Endodermal cell (in vitro differentiated cells): ENCODE measurements at places on chromosomes 5 and 9. TPM values are rescaled to one million over a fixed set of nuclear protein-coding genes. Genes with fewer than 3 reads are reported as not detected.

Gene NR5A1
- total RNA-seq, result not detected in 3 replicates

DNA sequence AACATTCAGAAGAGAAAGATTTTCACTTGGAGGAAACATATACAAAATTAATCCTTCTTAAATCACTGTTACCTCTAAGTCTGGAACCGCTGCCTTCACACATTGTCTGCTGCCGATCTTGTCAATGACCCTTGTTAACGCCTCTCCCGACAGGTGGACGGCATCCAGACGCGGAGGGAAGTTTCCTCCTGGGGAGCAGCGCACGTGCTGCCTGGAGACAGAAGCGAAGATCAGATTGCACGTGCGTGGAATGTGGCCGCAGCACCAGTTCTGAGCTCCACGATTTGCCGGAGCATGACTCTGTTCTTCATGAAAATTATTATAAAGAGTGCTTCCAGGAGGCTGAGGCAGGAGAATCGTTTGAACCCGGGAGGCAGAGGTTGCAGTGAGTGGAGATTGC, 183.6 kb upstream of the IRX4 start:
- DNase-seq, result no peak

Gene TAF1L
- not detected in 3 replicates for total RNA-seq

GRCh38 chr9:90815183-90815943, 13.7 kb downstream of the SYK start:
- DNase-seq, result no peak

DNA sequence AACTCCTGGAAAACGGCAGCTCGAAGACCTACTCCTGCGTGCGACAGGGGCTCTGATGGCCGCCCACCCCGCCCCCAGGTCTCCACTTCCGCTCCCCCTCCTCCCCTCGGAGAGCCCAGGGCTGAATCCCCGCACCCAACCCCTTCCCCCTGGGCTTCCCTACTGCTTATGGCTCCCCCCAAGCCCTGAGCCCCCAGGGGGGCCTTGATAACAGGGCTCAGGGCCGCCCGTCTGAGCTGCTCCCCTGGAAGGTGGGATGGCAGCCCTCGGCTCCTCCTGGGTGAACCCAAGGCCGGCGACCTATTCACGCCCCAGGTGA, 30.4 kb downstream of the GLT6D1 start:
- DNase-seq, result no peak

DNA sequence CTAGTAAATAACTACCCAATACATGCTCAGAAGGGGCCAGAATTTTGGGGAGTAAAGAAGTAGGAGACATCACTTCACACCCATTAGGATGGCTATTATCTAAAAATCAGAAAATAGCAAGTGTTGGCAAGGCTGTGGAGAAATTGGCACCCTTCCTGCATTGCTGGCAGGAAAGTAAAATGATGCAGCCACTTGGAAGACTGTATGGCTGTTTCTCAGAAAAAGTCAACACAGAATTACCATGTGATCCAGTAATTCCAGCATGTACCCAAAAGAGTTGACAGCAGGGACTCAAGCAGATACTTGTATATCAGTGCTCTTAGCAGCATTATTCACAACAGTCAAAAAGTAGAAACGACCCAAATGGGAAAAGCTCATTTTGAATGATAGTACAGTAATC, 107.6 kb downstream of the APBA1 start:
- DNase-seq, result no peak

DNA sequence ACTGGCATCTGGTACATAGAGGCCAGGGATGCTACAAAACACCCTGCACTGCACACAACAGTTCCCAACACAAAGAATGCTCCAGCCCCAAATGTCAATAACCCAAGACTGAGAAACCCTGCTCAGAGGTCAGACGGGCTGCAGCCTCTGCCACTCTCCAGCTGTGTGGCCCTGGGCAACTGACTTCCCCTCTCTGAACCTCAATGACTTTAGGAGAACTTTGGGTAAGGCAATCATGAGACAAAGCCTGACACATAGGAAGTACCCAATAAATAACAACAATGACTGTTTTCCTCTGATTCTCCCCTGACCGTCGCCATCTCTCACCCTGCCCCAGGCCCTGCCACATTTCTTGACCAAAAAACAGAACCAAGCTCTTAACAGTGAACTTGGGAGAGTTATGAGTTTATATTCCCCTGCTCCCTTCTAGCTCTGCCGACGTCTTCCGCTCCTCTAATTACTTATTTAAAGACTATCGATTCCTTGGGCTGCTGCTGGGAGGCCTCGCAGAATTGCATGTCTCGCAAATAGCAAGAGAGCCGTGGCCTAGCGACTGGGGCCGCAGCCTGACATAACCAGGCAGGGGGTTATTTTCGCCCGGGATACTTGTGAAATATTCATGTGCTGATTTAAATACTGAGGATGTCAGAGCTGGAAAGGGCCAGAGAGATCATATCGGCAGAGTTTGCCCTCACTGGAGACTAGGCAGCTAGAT, 24.5 kb upstream of the CRB2 start:
- DNase-seq, result no peak

- no peak for DNase-seq
Measured at GRCh38 chr9:97578846-97579245, 54.3 kb downstream of the TSTD2 start.

GRCh38 chr5:57199866-57200265, 26.0 kb downstream of the GPBP1 start:
- DNase-seq, result peak; percentile 57

- DNase-seq, result peak; percentile 82
Measured at GRCh38 chr9:103714992-103715391, 379.1 kb upstream of the SMC2 start.

DNA sequence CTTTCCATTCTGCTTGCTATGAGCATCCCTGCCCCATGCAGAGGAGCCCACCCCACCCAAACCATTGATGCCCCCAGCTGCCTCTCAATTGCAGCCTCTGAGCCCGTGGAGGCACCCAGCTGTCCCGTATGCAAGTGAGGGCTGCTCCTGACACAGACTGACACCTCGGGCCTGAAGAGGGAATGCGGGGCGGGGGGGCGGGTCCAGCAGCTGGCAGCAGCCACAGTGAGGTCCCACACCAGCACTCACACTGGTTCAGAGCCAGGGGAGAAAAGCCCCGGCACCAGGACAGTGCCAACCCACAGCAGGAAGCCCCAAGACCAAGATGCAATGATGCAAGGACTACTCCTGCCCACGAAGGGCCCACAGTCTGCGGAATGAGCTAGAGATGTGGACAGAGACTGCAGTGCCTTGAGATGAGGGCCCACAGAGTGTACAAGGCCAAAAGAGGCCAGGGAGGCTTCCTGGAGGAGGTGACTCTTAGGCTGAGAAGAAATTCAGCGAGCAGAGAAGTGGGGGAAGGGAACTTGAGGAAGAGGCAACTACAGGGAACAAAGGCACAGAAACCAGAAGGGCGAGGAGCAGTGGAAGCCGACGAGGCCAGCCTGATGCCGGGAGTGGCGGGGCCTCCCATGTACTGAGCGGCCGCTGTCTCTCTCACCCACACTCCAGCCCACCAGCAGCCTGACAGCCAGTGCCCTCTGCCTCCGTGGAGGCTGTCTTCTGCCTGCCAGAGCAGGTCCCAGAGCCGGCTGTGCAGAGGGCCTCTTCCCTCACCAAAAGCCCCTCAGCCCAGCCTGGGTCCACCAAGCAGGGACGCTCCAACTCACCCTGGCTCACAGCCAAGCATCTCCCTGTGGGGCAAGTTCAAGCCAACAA, 9.2 kb downstream of the EEIG1 start:
- peak; percentile 69 for DNase-seq

GRCh38 chr9:72977670-72978069, 24.8 kb upstream of the ALDH1A1 start:
- DNase-seq, result peak; percentile 48

DNA sequence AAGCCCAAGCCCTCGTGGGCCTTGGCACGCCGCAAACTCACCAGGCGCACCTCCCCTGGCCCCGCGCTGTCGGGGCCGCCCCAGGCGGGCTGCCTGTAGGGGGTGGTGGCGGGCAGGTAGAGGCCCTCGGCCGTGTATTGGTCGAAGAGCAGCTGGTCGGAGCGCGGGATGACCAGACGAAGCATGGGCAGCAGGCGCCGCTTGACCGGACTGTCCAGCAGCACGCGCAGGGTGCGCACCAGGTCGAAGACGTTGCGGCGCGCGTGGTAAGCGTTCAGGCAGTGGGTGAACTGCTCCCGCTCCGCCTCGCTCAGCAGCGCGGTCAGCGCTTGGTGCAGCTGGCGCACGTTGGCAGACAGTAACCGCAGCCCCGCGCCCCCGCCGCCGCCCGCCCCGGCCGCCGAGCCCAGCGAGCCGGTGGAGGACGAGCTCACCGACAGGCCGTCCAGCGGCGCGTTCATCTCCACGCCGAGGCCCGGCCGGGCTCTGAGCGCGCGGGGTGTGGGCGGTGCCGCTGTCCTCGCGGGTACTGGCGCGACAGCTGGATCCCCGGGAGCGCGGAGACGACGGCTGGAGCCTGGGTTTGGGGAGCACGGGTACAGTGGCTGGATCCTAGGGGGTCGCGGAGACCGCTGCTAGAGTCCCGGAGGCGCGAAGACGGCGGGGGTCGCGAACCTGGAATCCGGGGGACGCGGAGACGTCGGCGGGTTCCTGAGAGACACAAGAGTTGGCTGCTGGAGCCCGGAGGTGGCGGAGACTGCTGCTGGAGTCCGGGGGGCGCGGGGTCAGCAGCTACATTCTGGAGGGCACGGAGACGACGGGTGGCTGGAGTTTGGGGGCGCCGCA, 709 bp downstream of the WHRN start:
- peak; percentile 88 for DNase-seq

DNA sequence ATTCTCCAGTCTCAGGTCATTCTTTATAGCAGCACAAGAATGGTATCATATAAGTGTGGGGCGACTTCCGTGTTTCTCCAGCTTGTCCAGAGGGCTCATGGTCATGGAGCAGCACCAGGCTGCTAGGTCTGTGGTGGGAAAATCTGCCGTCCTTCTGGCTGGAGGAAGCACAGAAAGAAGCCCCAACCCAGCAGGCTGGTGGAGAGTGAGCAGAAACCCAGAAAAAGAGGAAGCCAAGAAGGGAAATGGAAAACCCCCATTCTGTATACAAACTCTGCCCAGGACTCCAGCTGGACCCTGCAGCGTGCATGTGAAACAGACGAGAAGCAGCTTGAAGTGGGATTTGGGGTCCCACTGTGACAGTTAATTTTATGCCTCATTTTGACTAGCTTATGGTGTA, 34.3 kb upstream of the OLFM1 start:
- no peak for DNase-seq

- peak; percentile 78 for DNase-seq
Measured at GRCh38 chr5:76303921-76304320, 99.2 kb upstream of the IQGAP2 start.
